ENCODE measurements at places on chromosomes 6 and 20. TPM values are rescaled to one million over a fixed set of nuclear protein-coding genes. Genes with fewer than 3 reads are reported as not detected.

RNF182 gene
- 5.3 TPM for total RNA-seq

TMEM217 gene
- 2.5 TPM for total RNA-seq

EYS gene
- not detected for total RNA-seq

NMBR gene
- not detected for total RNA-seq

SLC17A9 gene
- total RNA-seq = 17.1 TPM

VGLL2 gene
- not detected for total RNA-seq

TUBE1 gene
- total RNA-seq = 16.3 TPM

IL17A gene
- total RNA-seq = not detected

CST2 gene
- total RNA-seq = not detected

TFAP2B gene
- not detected for total RNA-seq

SLC44A4 gene
- not detected for total RNA-seq

ARMC2 gene
- total RNA-seq = 1.9 TPM

CLIC5 gene
- total RNA-seq = not detected

DSP gene
- 2.2 TPM for total RNA-seq

OR2J3 gene
- not detected for total RNA-seq

OR14J1 gene
- not detected for total RNA-seq

SCUBE3 gene
- total RNA-seq = 0.16 TPM

ECT2L gene
- not detected for total RNA-seq

BFSP1 gene
- total RNA-seq = 6.4 TPM

SEMG1 gene
- not detected for total RNA-seq

CD83 gene
- 0.88 TPM for total RNA-seq

HLA-DRA gene
- total RNA-seq = not detected

FAM209B gene
- not detected for total RNA-seq

F13A1 gene
- 0.32 TPM for total RNA-seq

PHIP gene
- total RNA-seq = 11.5 TPM

ASIP gene
- total RNA-seq = not detected

SLC16A10 gene
- total RNA-seq = not detected

PRDM13 gene
- total RNA-seq = not detected

EMILIN3 gene
- total RNA-seq = under 0.01 TPM

PTK6 gene
- not detected for total RNA-seq

COL12A1 gene
- 110 TPM for total RNA-seq

ROS1 gene
- total RNA-seq = 1.4 TPM

CRYBG1 gene
- total RNA-seq = 0.80 TPM

MLIP gene
- not detected for total RNA-seq
